Left ventricle myocardium superior (tissue), 1 donor: ENCODE measurements at places on chromosomes 12 and 14.
A peak's percentile ranks its signal among the peaks of the same experiment; 100 is the strongest.

- no peak for DNase-seq
These were observed 46.7 kb downstream of the TTC6 start for GRCh38 chr14:37642125-37642524.

GRCh38 chr14:70663707-70664179, 22.0 kb downstream of the TTC9 start:
- DNase-seq = no peak

DNA sequence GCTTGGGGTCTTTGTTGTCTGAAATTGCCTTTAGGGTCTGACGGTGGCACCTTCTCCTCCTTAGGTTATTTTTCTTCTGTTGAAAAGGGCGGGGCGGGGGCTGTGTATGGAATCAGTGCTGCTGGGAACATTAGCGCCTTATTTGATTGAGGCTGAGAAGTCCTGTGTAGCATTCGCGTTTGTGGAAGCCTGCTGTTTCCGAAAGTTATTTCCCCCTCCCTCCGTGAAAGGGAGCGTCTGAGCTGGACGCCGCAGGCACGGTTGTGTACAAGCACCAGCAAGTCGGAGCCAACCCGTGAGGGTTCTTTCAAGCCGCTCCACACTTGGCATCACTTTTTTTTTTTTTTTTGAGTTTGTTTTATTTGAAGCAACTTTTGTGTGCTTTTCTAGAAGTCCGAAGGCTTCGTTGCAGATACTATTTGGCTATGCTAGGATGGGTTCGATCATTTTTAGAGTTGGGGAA, 1.1 kb downstream of the SYNE2 start:
- peak; percentile 55 for DNase-seq

- DNase-seq = no peak
These were observed 74.2 kb downstream of the TESC start for GRCh38 chr12:117024961-117025480.

DNA sequence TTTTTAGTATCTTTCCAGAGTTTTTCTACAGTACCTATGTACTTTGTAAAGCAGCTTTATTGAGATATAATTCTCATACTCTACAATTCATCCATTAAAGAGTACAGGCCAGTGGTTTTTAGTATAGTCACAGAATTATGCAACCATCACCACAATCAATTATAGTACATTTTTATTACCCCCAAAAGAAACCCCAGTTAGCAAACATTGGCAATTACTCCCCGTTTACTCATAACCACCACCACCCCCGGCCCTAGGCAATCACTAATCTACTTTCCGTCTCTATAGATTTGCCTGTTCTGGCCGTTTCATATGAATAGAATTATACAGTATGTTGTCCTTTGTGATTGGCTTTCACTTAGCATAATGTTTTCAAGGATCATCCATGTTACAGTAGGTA, 119.8 kb downstream of the KICS2 start:
- DNase-seq = no peak

- peak; percentile 13 for DNase-seq
These were observed 151.8 kb downstream of the KIF26A start for GRCh38 chr14:104290058-104290667.

DNA sequence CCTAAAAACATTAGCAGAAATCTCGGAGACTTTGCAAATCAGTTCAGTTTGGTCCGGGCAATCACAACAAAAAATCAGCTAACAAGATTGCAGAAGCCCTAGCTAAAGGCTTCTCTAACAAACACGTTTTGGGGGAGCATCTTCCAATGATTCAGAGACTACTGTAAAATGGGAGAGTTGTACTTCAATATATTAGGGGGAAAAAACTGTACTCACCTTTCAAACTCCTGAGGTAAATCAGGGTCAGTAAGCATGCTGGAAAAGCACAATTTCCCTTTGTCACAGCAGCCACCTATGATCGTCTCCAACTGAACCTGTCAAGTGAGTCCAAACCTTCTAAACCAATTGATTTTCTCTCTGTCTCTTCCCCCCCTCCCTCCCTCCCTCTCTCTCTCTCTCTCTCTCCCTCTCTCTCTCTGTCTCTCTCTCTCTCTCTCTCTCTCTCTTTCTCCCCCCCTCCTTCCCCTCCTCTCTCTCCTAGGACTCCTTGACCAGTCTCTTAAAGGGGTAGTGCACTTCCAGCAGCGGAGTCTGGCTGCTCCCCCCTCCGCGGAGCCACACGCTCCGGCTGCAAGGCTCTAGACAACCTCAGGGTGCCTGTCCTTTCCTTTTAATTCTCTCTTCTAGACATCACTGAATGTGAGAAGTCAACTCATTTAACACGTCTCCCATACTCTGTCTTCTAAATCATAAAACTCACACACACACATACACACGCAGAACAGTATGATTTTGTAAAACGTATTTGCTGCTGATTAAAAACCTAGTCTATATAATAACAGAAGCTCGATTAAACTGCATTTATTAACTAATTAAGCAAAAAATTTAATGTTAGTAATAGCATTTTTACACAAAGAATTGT, at the start of gene SOX5:
Gene SOX5, minus strand, starts transcription at position 323 of the 862 bp plus-strand sequence. Its CDS starts 69 bp downstream, at position 254.
- DNase-seq = peak; percentile 60
